ENCODE measurements at places on chromosomes 4 and X.
A peak's percentile ranks its signal among the peaks of the same experiment; 100 is the strongest.

DNA sequence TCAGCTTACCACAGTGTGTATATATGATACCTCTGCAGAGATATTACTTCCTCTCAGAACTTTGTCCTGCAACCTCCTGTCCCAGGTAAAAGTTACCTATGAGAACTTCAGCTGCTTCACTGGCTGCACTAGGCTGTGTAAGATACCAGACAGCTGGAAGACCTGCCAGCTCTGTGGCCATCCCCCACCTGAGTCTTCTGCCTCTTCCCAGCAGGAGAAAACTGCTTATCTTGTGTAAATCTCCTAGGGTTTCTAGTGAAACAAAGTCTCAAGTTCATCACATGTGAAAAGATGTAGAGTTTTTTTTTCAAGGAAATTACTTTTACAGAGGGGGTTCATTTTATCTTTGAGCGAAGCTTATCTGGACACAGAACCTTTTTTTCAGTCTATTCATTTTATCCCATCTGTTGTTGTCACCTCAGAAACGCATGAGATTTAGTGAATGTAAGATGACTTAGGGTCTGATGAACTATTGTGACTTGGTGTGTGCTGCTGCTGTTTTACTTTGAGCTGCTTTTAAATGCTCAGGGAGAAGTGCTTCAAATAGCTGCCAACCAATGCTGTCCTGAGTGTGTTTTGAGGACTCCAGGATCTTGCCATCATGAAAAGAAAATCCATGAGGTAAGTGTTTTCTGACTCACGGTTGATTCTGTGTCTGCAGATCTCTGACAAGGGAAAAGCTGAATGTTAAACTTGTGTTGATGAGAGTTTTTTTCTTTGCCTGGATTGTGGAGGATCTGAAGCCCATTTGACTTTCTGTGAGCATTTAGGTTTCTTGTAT is 187.8 kb downstream of the FRAS1 start:
- DNase-seq = no peak

- no peak for DNase-seq
Observed at GRCh38 chr4:112288455-112288854, 2.8 kb upstream of the TIFA start.

DNA sequence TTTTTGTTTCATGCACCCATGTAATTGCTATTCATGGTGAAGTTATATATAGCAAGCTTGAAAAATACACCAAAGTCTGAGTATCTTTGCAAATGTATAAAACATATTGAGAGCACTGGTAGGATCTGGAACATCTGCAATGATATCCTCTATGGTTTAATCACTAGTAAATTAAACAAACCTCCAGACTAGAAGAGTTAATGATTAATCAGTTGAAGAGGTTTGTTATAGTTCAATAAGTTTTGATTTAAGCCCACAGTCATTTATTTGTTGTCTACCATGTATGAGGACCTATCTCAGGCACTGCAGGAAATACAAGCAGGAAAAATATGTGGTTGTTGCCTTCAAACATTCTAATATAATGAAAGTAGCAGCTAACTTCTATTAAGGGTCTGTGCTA is 16.5 kb downstream of the CYBB start:
- DNase-seq = no peak

DNA sequence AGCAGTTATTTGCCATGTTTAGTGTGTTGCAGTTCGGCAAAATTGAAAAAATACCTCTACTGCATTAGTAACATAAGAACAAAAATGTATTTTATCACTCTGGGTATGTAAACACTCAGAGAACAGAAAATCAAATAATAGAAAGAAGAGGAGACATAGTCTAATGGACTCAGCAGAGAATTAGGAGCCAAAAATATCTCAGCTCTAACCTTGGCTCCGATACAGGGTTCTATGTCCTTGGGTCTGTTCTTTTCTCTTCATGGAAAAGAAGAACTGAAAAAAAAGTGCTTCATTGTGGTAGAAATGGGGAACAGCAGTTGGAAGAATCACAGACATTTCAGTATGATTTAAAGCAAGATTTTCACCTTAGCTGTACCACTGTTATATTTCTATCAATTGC is 240.5 kb upstream of the CXXC4 start:
- no peak for DNase-seq

DNA sequence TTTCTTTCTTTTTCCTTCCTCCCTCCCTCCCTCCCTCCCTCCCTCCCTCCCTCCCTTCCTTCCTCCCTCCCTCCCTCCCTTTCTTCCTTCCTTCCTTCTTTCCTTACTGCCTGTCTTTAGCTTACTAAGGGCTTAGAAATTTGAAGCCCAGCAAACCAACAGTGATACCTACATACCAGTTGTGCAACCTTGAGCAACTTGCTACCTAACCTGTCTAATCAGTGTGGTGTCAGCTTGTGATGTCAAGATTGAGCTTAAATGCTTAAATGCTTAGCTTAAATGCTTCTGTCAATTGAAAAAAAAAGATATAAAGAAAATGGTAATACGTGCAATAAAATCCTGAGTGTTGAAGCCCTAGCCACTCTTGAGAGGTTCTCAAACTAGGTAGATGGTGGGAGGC is 728.6 kb downstream of the TRIML1 start:
- no peak for DNase-seq

DNA sequence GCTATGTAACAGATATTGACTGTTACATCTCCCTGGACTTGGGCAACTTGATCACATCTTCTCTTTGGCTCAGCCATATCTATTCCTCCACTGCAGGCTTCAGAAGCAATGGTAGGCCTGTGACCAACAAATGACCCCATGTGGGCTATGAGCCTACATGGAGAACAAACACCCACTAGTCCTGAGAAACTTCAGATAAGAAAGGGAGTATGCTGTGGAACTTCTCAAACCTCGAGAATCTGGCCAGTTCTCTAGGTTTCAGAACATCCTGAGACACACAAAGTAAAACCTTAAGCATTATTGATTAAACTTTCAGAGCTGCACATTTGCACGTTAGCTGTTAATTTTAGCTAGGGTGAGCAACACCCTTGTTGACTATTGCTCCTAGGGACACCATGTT is 16.3 kb downstream of the RBMX2 start:
- DNase-seq = no peak

DNA sequence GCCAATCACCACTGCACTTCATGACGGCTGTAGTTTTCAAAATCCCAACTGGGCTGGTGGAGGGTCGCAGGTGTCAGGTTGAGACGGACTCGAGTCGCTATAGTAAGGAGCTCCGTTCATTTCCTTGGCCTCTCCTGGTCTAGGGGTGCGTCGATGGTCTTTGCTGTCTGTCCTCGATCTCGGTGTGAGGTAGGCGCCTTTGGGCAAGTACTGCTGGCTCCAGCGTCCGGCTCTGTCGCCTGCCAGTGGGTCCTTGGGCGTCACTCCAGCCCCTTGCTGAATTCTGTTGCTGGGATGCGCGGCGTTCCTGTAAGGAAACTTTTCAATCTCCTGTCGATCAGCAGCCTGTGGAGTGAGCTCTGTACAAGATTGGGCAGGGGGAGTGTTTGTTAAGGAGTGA is 76.7 kb downstream of the CCNB3 start:
- no peak for DNase-seq

DNA sequence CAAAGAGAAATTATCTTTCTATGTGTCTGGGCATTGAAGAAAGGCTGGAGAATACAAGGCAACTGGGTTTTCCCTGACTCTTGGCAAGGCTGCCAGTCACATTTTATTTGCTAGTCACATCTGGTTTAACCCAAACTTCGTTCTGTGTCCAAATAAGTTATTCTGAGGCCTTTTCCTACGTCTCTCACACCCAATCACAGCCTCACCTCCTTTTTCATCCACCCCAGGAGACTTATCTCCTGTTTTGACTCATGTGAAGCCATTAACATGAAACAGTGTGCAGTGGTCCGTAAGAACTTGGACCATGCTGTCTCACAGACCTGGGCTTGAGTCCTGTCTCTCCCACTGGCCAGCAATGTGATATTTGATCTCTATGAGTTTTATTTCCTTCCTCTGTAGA is 59.3 kb downstream of the CNGA2 start:
- DNase-seq = no peak

GRCh38 chr4:100827756-100828155 is 309.9 kb upstream of the EMCN start:
- DNase-seq = no peak

DNA sequence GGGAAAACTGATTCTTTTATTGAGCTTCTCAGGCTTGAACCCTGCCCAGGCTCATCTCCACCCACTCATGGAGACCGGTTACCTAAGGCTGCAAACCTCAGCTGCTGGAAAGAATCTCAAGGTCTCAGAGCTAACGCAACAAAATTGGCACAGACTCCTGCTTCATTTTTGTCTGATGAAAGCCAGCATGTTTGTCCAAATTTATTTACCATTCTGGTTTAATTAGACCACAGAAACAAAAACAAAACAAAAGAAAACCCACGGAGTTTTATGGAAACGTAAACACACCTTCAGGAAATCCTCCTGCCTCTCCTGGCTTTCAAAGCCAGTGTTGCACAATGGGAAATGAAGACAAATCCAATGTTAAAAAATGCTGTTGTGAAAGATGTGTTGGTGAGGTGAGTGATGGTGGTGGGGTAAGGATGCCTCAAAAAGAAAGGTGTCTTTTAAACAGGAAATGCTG is 56.4 kb upstream of the PDLIM3 start:
- DNase-seq = no peak

DNA sequence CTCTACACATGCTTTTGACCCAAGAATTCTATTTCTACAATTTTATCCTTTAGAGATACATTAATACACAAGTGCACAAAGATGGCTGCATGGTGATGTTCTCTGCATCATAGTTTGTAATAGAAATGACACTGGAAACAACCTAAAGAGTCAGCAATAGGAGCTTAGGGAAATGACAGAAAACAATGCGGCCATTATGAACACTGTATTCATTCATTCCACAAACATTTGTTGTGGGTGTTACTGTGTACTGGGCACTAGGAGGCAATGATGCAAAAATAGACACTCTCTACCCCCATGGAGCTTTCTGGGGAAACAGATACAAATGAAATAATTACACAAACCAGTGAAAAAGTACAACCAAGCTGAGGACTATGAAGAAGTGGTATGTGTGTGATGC is 32.0 kb downstream of the IDS start:
- no peak for DNase-seq

- DNase-seq = no peak
Observed at GRCh38 chr4:163157157-163157556, 9.5 kb downstream of the NAF1 start.

GRCh38 chr4:84973856-84974255 is 7.4 kb upstream of the WDFY3 start:
- DNase-seq = no peak

DNA sequence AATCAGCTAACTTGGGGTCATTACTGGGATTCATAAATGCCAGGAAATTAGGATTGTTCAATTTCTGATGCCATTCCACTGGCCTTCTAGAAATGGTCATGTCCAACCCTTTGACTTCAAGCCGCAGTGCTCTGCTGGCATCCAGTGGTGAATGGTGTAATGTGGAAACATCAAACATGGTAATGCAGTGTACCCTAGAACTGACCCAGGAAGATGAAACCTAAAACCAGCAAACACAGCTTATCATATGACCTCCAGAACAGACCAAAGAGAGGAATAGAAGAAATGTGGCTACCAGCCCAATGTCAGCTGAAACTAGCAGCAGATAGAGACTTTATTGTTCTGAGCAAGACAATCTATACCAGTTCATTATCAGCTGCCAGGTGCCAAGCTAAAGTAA is 13.8 kb downstream of the CXCL13 start:
- no peak for DNase-seq

- DNase-seq = no peak
Observed at GRCh38 chrX:127112726-127113125, 293.2 kb downstream of the PRR32 start.

- DNase-seq = no peak
Observed at GRCh38 chrX:72115380-72115779, 16.3 kb downstream of the RTL5 start.

DNA sequence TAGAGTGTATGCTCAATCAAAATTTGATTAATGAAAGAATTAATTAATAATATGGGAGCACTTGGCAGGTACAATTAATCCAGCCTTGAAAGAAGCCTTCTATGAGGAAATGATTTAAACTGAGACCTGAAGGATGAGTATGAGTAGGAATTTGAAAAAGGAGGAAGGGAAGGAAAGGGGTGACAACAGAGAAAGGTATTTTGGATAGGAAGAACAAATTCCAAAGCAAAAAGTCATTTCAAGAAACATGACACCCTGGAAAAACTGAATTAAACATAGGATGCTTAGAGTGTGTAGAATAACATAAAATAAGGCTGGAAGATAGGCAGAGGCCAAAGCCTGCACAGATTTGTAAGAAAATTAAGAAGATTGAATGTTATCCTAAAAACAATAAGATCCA is 29.6 kb downstream of the PHOX2B start:
- DNase-seq = no peak

- no peak for DNase-seq
Observed at GRCh38 chr4:107379054-107379869, 340.8 kb downstream of the PAPSS1 start.

DNA sequence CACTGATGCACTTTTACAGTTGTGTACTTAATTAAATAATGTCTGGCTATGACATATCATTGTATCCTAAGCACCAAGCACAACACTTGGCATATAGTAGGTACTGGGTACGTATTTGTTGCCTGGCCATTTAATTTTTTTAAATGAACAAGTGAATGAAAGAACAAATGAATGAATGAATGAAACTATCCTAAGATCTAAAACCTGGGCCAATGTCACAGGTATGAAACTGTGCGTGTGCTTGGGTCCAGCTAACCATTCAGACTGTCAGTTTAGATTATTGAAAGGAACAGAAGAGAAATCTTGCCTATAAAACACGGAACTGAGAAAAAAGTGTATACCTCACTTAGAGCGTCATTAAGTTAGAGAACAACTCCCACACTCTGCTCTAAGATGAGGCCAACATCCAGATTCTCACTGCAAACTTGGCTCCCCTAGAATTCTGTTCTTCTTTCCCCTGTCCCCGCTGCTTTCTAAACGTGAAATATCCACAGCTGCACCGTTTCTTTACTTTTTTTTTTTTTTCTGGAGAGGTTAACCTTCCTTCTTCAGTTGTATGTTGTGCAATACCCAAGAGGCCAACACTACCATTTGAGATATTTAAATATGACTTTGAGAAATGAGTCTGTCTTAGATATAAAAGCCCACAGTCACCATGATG is 17.3 kb upstream of the SEL1L3 start:
- no peak for DNase-seq

DNA sequence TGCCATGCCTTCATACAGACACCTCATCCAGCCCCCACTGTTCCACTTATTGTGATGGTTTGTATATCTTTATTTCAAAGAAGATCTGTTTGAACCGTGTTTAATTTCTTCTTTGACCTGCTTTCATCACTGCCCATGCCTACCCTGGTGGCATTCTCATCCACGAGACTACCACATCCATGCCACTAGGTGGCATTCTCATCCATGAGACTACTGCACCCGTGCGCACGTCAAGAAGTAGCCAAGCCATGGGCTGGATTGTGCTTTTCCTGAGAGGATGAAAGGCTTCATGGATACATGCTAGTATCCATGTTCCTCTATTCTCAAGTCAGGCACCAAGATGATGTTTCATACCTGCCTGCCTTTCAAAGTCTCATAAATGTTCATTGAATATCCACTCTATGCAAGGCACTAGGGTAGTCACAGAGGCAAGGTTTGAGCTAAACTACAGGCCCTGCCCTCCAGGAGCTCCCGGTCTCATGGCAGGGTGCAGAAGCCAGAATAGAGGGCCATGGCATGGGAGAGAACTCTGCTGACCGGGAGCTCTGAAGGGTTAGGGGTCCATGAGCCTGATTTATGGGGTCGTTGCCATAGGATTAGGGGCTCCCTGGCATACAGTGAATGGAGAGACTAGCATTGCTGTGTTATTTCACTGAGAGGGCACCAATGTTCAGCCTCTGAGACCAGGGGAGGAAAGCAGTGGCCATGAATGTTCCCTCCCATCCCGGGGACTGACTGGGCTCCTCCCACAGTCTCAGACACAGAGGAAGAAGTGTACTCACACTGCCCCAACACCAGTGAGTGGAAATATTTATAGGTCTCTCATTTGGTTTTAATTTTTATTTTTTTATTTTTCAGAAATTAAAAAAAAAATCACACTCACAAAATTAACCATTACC is 24.8 kb upstream of the EOLA2 start:
- peak; percentile 1 for DNase-seq
